NCI-H1930 (cell line): ENCODE measurements at places on chromosomes 2 and 18.

DNA sequence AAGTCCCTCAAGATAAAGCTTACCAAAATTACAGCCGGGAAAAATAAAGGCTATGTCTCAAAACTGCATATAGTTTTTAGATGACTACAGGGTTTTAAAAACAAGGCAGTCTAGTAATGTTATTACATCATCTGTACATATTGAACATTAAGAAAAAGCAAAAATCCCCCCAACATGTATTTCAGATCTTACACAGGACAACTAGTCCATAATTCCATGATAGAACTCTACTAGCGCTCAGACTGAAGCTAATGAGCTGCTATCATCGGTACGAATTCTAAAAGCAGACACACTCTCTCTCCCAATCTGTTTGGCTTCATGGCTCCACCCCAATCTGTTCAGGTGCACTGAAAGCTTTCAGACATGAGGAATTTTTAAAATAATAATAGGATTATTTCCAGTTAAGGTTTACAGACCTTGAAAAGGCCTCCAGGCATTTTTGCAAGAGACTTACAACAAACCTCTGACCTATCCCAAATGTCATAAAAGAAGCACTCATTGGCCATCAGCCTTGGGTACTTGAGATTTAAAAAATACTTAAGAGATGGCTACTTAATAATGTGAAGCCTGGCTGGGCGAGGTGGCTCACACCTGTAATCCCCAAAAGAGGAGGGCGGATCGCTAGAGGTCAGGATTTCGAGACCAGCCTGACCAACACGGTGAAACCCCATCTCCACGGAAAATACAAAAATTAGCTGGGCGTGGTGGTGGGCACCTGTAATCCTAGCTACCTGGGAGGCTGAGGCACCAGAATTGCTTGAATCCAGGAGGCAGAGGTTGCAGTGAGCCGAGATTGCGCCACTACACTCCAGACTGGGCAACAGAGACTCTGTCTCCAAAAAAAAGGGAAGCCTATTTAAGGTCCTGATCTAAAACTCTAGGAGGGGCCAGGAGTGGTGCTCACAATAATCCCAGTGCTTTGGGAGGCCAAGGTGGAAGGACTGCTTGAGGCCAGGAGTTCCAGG lies 2.0 kb downstream of the NPC1 start:
- DNase-seq = no peak

DNA sequence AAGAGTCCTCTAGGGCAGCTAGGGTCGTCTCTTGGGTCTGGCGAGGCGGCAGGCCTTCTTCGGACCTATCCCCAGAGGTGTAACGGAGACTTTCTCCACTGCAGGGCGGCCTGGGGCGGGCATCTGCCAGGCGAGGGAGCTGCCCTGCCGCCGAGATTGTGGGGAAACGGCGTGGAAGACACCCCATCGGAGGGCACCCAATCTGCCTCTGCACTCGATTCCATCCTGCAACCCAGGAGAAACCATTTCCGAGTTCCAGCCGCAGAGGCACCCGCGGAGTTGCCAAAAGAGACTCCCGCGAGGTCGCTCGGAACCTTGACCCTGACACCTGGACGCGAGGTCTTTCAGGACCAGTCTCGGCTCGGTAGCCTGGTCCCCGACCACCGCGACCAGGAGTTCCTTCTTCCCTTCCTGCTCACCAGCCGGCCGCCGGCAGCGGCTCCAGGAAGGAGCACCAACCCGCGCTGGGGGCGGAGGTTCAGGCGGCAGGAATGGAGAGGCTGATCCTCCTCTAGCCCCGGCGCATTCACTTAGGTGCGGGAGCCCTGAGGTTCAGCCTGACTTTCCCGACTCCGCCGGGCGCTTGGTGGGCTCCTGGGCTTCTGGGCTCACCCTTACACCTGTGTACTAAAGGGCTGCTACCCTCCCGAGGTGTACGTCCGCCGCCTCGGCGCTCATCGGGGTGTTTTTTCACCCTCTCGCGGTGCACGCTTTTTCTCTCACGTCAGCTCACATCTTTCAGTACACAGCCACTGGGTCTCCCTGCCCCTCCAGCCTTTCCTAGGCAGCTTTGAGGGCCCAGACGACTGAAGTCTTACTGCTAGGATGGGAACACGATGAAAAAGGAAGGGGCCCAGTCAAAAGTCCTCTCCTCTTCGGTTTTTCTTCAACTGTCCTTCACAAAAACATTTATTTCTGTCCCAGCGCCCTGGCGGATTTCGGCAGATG lies 8.1 kb downstream of the SIX2 start:
- no peak for DNase-seq

DNA sequence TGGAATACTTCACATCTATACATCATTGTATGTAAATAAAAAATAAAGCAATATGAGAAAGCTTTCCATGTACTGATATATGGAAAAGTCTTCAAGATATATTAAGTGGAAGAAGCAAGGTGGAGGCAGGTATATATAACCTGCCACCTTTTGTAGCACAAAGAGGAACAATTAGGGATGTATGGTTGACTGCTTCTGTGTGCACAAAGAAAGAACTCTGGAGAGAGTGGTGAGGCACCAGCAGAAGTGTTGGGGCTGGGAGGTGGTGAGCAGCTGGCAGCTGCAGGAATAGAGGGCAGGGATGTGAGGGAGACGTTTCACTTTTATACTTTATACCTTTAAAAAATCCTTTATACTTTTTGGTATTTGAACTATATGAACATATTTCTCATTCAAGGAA lies 26.1 kb downstream of the KIF5C start:
- DNase-seq = no peak

DNA sequence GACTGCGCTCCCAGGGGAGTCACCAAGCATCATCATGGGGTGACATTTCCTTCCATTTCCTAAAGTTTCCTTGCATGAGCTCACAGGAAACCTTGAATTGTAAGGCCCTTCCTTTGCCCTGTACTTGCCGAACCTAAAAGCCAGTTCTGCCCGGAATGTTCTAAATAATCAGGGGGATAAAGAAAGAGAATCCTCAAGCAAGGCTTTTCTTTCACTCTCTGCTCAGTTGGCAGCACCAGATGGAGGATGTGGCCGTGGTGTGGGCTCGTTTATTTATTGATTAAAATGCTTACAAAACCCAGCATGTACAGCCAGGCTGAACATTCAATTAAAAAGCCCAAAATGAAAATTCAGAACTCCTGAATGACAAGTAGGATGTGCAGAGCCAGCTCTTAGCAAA lies 170.5 kb downstream of the SH3RF3 start:
- no peak for DNase-seq

DNA sequence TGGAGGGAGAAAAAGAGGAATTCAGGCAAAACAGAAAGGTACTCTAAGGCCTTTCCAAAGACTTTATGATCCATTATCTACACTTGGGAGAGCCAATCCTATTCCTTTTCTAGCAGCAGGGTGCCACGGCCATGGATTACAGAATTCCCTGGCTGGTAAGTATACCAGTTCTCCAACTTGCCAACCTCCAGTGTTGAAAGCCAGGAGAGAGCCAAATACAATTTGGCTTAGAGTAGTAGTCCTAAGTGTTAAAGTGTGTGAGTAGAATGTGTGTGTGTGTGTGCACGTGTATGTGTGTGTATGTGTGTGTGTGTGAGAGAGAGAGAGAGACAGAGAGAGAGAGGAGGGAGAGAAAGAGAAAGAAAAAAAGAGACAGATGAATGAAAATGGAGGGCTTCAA lies 43.3 kb downstream of the WDPCP start:
- DNase-seq = no peak

DNA sequence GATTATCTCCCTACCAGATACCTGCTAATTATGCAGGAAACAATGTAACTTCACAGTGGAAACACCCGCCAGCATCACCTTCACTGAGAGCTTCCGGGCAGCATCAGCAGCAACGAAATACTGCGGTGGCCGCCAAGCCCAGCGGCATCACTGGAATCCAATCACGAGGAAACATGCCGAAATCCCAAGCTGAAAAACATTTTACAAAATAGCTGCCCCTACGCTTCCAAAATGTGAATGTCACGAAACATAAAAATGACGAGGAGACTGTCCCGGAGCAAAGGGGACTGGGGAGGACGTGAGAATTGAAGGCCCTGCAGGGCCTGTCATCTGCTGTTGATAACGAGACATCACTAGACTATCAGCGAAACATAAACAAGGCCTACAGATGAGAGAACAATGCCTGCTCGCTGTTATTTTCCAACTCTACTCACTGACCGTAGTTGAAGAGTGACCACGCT lies 82.6 kb downstream of the HDAC4 start:
- DNase-seq = no peak

- DNase-seq = peak; percentile 58
Observed at GRCh38 chr2:203786549-203787351, 80.3 kb downstream of the CD28 start.

DNA sequence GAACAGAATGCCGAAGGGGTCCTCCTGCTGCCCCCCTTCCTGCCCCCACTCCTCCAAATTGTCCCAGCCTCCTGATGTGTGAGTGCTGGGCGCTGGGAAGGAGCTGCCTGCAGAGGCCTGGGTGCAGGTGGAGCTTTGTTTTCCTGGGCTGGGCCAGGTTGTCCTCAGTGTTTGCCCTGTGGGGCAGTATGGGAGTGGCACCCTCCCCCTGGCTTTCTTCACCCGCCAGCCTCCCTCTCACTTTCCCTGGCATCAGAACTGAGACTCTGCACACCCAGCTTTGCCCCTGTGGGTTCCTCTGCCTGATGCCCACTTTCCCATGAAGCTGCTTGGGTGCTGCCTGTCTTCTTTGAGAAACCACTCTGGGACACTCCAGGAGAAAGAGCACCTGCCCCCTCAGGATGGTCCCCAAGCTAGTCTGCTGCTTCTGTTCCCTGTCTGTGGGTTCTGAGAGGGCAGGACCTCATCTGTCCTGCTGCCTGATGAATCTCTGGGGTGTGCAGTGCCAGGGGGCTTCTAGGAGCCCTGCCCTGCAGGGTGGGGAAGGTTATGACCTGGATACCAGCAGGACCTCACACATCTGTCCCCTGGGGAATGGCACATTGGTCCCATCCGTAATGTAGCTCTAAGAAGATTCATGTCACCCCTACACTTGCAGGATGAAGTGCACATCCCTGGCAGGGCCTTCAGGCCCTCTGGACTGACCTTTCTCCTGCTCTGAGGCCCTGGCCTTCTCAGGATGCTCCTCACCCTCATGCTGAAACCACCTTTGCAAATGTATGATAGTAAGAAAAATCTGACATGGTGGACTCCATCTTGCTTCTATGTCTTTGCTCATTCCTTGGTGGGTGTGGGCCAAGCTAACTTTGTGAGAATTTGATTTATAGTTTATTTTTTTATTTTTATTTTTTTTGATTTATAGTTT lies 146.8 kb upstream of the HS6ST1 start:
- no peak for DNase-seq

- peak; percentile 17 for DNase-seq
Observed at GRCh38 chr2:152718909-152719645, 657 bp downstream of the ARL6IP6 start.
